Panc1 (cell line): ENCODE measurements at places on chromosomes 2 and 18.

DNA sequence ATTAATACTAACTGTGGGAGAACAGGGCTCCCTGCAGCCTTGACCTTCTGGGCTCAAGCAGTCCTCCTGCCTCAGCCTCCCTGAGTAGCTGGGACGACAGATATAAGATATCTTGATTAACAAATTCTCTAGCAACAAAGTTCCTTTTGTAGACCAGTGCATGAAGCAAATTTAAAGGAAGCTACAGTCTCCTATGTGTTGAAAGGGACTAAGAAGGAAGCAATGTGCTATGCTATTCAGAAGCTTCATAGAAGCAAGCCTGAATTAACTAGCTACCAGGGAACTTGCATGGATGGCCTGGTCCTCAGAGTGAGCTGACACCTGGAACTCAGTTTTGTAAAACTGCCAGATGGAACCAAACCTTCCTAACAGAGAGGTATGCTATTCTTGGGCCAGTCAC, 33.2 kb downstream of the RAPH1 start:
- DNase-seq = no peak

DNA sequence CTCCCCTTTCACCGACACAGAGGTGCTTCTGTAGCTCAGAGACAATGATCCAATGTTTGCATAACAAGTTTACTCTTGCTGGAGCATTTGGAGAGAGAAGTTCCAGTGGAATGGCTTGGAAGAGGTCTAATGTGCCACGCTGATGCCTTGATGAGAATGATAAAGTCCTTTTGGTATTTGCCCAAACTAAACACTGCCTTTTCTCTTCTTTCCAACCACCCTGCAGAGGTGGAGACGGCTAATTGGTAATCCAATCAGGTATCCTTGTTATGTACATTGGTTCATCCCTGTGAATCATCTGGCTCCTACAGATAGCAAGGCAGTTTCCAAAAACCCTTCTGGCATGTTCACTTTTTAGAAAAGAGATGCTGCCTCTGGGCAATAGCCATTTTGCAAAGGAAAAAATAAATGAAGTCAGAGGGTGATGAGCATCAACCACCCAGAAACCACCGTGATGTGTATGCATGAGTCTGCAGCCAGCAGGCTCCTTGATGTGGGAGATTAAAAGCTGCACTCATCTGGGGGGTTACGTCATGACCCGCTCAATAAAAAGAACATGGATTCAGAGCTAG, 40.6 kb downstream of the KIAA2012 start:
- DNase-seq = no peak

DNA sequence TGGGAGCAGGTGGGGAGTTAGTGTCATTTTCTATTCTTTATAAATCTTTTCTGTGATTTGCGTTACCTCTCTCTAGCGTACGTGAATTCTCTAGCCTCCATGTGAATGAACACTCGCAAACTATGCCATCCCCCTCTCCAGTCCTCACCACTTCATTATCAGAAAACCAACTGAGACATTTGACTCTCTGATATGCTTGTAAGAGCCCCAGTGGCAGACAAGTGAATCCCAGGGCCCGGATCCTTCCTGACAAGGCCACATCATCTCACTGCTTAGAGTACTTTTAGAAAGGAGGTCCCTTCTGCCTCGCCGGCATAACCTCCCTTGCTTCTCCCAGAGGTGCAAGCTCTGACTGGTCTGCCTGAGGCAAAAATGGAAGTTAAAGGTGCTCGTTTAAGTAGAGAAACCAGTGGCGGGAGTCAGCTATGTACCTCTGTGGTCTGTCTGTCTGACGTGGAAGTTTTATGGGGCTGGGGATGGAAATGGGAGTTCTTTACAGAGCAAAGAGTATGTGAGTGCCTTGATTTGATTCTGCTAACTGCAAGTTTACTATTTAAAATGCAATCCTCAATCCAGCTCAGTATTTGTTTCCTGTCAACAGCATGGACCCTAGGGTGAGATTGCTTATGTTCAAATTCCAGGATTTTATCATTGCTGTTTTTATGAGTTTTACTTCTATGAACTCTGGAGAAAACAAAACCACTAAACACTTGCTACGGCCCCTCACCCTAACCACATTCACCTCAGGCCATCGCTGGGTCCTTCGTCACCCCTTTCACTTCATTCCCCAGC, 114.9 kb upstream of the MSTN start:
- DNase-seq = no peak

GRCh38 chr2:30112561-30112960, 34.2 kb upstream of the YPEL5 start:
- DNase-seq = no peak

DNA sequence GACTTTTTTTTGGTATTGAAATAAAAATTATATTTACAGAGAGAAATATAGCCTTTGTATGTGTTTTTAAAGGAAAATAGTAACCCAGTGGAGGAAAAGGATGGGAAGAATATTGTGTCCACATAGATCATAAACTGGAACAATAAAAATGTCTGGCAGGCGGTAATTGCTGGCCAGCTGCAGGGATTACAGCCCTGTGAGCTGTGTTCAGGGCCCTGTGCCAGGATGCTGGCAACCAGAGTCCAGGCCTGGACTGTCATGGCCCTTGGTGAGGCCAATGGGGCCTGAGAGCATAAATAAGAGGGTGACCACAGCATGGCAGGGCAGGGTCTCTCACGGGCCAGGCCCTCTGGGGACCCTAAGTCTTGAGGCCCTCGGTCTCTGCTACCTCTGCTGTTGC, 171.2 kb downstream of the ACOXL start:
- DNase-seq = no peak

DNA sequence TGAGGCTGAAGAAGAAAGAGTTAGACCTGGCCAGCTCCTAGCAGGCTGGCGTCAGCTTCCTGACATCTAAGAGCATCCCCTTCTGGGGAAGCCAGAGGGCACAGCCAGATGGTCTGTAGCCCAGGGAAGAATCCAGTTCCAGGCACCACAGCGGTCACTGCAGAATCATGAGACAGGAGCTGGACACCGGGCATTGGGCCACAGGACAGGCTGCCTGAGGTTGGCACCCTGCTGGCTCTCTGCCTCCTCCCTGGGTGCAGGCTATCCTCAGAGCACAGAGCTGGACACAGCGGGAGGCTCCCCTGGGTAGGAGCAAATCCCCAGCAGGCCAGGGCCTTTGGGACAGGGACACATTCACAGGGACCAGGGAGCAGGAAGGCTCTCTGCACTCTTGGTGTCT, 19.8 kb upstream of the ATOH8 start:
- no peak for DNase-seq

- DNase-seq = no peak
Measured at GRCh38 chr18:49569724-49570123, 7.9 kb downstream of the LIPG start.

GRCh38 chr2:127422559-127423477, 4.6 kb downstream of the PROC start:
- no peak for DNase-seq

- DNase-seq = no peak
Measured at GRCh38 chr18:31061945-31062344, 19.4 kb upstream of the DSC3 start.

DNA sequence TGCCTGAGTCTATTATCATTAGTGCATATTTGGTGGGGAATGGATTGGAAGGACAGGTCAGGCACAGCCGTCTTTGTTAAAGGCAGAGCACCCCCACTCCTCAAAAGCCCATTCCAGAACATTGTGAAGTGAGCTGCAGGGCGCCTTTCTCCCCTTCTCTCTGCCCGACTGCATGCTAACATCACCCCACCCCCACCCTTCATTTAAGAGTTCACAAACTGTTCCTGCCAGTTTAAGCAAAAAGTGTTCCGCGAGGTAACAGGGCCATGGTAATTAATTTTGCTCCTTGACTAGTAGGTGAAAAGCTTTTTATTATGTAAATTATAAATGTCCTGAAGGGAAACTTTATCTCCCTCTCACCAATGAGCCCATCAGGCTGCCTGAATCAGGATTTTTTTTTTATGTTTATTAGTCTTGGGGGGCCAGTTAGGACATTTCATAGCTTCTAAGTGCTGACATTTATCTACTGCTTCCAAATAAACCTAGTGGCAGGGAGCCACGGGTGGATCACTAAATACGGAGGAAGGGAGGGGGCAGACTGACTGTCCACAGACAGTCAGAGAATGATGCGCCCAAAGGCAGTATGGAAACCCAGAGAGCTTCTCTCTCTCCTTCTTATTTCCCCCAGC, 99.4 kb downstream of the FTCDNL1 start:
- DNase-seq = no peak

DNA sequence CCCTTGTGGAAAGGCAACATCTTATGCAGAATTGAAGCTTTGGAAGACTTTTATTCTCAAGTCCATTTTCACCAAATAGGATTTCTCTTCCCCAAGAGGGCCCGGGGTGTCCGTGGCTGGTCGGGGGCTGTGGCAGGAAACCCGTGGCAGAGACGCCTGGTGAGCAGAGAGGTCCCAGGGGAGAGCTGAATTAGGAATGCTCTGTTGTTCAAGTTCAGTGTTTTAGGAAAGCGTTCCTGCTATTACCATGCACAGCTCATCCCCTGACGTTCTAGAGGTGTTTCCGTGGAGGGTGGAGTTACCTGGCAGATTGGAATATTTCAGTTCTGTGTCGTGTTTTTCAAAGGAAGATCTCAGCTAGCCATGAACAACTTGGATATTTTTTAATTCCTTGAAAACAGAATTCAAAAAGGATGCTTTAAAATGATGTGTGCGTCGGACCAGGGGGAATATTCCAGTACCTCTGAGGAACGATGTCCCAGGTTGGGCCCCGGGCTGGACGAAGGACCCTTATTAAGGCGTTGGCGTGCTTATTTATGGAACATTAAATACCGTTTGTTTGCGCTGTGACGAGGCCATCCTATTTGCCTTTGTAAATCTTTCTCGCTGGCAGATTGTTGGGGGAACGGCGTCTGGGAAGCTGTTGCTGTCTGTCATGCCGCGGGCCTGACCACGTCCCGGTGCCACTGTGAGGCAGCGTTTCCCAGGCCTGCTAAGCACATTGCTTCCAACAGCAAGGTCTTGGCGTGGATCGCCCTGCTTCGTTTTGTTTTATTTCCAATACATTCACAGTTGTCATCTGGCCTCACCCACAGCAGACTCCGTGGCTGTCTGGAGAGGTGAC, 8.2 kb downstream of the NFATC1 start:
- no peak for DNase-seq

DNA sequence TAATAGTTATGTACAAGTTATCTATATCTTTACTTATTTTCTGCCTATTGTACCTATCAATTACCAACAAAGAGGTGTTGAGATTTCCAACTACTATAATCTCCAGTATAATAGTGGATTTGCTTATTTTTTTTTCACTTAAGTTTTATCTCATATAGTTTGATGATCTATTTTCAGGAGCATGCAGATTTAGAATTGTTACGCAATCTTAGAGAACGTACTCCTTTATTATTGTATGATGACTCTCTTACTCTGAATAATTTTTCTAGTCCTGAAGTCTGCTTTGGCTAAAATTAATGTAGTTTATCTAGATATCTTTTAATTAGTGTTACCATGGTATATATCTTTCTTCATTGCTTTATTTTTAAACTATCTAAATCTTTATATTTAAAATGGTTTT, 205.2 kb downstream of the SCG2 start:
- DNase-seq = no peak

DNA sequence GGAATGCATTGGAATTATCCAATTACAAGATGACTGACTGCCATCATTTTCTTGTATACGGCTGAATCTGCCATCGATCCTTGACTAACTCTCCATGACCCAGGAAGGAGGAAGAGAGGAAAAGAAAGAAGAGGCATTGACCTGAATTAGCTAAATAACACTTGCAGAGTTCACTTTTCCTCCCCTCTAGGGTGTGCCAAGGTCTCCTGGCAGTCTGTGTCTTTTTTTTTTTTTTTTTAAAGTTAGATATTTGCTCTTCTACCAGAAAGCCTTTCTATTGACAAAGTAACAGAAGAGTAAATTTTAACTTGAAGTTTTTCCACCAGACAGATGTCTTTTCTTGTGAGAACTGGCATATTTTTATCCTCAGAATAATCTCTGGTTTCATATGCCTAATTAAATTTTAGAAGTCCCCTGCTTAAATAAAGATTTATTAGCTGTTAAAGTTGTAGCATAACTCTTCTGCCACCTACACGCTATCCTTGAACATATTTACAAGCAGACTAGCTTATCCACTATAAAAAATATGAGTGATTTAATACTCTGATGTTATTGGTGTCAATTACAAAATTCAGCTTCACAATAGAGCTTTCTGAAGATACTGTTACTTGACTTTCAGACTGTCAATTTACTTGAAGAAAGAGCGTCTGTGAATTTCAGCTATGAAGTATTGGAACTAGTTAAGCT, 171.7 kb upstream of the ETAA1 start:
- no peak for DNase-seq
